Stimulated activated CD8-positive, alpha-beta memory T cell treated with anti-CD3 and anti-CD28 coated beads, Interleukin-2, amount 100 ng/mL, for 1 hour (primary cell): ENCODE measurements at places on chromosomes 7 and 10.

- no peak for DNase-seq
Observed at GRCh38 chr7:134388336-134389019, 70.4 kb downstream of the AKR1B1 start.

GRCh38 chr7:158685693-158686092 is 18.9 kb downstream of the NCAPG2 start:
- DNase-seq = no peak

DNA sequence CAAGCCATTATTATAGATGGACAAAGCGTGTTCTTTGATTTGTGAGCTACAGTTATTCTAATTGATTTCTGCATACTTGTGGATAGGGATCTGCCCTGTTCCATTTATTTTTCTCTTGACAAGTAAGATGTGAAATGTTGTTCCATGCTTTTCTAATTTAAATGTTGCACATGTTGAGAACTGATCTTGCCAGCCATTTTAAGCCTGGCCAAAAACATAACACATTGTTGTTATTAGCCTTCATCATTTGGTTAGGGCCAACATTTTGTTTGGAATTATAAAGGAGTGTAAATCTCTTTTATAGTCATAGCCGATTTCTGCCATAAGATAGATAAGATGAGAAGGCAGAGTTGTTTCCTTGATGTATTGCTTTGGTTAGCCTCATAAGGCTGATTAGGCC is 117.0 kb downstream of the WNT2 start:
- no peak for DNase-seq

- DNase-seq = no peak
Observed at GRCh38 chr10:111076682-111077478, at the start of gene ADRA2A. TSS of gene ADRA2A (plus strand) at chr10:111077029. CDS start at chr10:111077997, 968 bp downstream.

DNA sequence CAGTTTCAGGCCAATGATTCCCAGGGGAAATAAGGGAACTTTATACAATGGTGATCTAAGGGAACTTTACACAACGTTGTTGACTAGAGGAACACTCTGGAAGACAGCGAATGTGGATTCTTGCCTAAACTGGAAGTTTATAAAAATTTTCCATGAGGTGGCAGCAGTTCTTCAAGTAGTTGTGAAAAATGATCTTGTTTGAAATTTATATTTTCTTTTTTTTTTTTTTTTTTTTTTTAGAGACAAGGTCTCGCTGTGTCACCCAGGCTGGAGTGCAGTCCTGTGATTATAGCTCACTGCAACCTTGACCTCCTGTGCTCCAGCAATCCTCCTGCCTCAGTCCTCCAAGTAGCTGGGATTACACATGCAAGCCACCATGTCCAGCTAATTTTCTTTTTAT is 32.1 kb upstream of the GTF2I start:
- no peak for DNase-seq

DNA sequence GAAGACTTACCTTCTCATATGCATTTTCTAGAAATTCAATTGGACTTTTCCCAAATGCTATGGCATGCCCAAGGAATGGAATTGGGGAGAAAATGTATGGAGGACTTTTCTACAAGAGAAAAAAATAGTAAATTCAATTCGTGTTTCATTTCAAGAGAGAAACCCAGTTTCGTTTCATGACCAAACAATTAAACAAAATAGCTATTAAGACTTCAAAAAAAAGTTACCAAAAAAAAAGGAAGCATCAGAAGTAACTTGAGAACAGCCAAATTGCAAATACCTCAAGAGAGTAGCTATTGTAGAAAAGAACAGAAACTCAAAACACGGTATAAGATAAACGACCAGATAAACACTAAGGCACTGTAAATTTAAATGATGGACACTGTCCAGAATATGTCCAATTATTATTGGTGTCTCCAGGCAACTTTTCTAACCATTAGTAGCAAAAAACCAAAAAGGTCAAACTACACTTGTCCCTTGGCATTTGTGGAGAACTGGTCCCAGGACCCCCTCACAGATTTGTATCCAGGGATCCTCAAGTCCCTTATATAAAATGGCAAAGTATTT is 2.4 kb downstream of the CYP51A1 start:
- DNase-seq = no peak

- no peak for DNase-seq
Observed at GRCh38 chr7:44883961-44884620, 1.2 kb downstream of the PURB start.

DNA sequence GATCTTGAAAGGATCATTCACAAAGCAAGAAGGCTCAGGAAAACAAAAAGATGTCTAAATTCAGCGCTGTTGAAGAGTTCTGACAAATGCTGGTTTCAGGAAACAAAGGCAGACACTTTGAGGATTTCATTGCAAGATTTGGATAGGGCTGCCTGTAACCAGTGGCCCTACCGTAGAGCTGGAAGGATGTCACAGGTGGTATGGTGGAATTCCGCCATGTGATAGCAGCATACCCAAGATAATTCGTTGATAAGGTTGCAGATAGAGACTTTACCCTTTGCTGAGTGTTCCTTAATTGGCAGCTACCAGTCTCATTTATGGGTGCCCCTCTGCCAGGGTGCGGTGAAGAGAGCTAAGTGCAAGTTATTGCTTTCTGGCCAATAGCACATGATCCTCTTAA is 100.1 kb downstream of the WDR11 start:
- DNase-seq = no peak

DNA sequence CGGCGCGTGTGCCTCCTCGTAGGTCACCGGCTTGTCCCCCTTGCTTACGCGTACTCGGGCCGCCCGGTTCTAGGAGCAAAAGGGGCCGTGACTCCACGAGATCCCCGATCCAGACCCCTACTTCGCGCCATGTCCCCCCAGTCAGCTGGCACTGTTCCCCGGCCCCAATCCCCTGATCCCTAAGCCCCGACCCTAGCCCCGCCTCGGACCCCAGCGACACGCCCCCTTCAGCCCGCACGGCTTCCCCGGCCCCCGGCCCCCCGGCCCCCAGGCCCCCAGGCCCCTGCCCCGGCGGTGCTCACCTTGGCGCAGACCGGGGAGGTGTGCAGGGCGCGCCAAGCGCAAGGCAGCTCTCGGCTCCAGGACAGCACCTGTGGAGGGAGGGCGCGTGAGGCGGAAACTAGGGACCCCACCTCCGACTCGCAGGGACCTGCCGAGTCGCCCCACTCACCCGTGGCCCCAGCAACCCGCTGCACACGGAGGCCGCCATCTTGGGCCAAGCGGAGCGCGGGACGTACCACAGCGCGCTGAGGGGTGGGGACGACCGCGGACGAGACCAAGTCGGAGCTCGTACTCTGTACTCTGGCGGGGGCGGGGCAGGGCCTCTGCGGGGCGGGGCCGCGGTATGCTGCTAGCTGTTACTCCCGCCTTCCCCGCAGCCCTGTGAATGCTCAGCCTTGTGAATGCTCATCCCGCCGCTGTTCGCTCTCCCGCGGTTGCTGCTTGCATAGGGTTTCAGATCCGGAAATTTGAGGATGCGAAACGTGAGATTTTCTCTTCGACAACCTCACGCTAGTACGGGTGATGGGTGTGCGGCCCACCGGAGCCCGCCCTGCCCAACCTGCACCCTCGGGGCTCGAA is at the start of gene MRPS24:
Gene MRPS24 (minus strand): TSS at position 512 of the 861 bp plus-strand sequence. CDS start 22 bp downstream, at position 490.
- peak; percentile 91 for DNase-seq

DNA sequence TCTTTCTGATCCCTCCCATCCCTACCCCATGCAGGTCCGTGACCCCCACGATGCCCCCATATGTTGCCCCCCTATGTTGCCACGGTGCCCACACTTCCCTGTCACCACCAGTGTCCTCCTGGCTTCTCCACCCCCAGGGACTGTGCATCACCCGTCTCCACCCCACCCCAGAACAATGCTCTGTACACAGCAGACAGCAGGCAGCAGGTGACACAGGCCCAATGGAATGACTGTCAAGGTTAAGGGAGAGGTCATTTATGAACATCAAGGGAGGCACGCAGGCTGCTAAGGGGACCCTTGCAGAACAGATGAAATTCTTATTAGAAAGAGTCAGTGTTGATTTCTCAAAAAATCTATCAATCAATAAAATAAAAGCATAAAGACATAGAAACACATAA is 71.5 kb downstream of the PARP12 start:
- no peak for DNase-seq

DNA sequence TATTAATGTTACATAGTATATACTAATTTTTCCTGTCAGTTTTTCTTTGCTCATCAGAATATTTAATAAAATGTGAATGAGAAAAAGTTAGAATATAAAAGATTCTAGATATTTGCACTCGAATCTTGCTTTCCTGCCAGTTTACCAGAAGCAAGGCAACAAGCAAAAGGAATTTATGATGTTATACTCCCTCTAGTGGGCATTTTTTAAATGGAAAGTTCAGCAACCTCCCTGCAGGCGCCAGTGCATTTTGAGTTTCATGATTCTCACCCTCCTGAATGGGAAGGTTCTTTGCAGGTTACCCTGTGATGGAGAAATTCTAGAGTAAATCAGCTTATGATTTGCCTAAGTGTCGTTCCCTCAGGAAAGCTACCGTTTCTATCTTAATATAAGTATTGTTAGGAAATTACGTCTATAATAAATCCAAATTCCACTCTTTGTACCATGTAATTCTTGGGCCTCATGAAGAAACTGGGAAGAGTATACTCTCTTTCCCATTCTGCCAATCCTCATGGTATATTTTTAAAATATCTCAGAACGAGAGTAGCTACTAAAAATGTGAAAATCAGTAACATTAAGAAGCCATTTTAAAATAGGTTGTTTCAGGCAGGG is 350.0 kb downstream of the CRPPA start:
- DNase-seq = no peak

GRCh38 chr7:6395898-6396595 is 51.7 kb downstream of the DAGLB start:
- DNase-seq = no peak

DNA sequence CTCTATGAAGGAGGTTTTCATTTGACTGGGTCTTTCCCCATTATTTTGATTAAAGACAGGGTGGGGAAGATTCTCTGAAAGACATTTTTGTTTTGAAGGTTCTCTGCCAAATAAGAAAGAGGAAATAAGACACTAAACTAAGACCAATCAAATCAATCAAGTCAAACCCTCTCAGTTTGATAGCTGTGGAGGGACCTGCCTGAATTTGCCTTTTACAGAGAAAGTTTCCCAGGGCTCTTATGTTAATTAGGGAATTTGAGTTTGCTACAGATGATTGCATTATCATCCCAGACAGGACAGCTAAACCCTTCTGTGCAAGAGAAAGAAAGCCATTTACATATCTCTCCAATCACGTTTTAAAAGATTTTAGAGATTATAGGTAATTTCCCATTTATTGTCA is 80.0 kb downstream of the CSTF2T start:
- no peak for DNase-seq

- no peak for DNase-seq
Observed at GRCh38 chr7:129144834-129145668, 544 bp downstream of the TSPAN33 start.

- no peak for DNase-seq
Observed at GRCh38 chr7:90593205-90593604, 2.9 kb upstream of the CDK14 start.

DNA sequence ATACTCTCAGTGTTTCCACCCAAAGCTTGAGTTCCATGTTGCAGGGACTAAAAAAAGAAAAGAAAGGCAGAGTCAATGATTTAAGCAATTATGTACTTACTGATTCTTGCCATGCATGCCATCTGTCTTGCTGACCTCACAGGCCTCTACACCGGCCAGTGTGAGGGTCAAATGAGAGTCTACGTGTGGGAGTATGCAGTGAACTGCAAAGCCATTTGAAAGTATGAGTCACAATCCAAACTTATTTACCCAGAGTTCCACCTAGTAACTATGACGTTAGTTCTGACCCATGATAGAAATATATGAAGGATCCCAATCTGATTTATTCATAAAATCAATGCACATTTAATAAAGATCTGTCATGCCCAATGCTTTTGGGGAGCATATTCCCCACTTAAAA is 26.5 kb downstream of the PDE1C start:
- no peak for DNase-seq

DNA sequence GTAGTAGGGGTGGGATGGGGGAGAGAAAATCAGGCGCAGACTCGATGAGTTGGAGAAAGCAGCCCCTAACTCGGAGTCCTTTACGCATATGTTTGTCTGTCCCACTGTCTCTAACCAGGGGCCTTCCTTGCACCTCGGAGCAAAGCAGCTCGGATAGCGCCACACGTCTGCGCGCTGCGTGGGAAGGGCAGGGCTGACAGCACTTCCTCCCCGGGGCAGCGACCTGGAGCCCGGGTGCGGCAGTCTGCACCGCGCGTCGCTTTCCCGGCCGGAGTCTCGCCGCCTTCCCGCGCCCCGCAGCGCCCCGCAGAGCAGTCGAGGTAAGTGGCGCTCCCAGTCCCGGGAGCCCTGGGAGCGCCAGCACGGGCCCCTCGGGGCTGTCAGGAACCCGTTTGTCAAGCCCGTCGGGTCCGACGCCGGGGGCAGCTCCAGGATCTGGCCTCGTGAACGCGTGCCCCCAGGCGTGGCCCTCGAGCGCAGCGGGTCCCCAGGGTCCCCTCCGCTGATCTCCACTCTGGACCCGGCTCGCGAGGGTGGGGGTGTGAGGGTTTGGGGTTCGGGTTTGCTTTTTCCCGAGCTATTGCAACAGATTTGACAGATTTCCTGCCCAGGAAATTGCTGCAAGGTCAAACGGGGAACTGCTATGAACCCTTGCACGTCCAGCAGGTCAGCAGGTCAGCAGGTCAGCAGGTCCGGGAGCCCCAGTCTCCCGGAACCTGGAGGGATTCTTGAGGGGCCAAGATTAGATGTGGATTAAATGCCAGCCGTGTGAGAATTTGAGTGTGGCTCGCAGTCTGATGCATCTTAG is 597 bp downstream of the APBB1IP start:
- peak; percentile 47 for DNase-seq

GRCh38 chr7:72493850-72494661 is 81.9 kb upstream of the CALN1 start:
- no peak for DNase-seq

- DNase-seq = no peak
Observed at GRCh38 chr10:62186999-62187675, 81.5 kb downstream of the RTKN2 start.

DNA sequence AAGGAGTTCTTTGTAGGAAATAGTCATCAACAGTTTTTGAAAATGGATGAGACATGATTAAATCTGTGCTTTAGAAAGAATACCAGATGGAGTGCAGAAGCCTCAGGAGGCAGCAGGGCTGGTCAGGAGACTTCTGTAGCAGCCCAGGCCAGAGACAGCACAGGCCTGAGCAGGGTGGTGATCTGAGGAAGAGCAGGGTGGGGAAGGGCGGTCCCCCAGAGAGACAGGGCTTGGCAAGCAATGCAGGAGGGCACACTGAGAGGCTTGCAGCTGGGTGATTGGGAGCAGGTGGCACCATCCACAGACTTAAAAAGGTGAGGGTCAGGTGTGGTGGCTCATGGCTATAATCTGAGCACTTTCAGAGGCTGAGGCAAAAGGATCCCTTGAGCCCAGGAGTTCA is 4.3 kb upstream of the SMKR1 start:
- no peak for DNase-seq

GRCh38 chr10:62830679-62831078 is 14.5 kb upstream of the EGR2 start:
- no peak for DNase-seq

DNA sequence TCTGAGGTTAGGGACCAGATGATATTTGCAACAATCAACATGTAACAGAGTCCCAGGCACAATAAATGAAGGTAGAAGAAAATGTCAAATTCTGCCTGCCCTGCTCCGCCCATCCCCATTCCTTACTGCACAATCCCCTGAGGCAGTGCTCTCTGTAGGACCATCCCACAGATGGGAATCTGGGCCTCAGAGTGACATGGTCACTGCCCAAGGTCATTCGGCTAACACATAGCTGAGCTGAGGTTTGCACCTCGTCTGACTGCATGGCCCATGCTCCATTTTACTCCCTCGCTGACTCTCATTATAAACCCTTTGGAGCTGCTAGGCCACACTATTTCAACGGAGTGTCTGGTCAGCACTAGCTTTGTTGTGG is 1.2 kb downstream of the HOGA1 start:
- DNase-seq = no peak

GRCh38 chr7:13998866-13999265 is 9.4 kb upstream of the ETV1 start:
- DNase-seq = no peak
